D341Med (cell line): ENCODE measurements at places on chromosomes 7 and 10.

GRCh38 chr7:121081327-121081936, 92.9 kb downstream of the CPED1 start:
- peak; percentile 32 for DNase-seq

GRCh38 chr7:132515181-132515580, 61.1 kb downstream of the PLXNA4 start:
- DNase-seq: no peak

GRCh38 chr10:70544431-70545340, 57.9 kb downstream of the PRF1 start:
- no peak for DNase-seq

GRCh38 chr7:20219446-20220292, 2.5 kb upstream of the MACC1 start:
- DNase-seq: no peak

GRCh38 chr7:132760866-132761265, 184.6 kb upstream of the PLXNA4 start:
- DNase-seq: no peak

DNA sequence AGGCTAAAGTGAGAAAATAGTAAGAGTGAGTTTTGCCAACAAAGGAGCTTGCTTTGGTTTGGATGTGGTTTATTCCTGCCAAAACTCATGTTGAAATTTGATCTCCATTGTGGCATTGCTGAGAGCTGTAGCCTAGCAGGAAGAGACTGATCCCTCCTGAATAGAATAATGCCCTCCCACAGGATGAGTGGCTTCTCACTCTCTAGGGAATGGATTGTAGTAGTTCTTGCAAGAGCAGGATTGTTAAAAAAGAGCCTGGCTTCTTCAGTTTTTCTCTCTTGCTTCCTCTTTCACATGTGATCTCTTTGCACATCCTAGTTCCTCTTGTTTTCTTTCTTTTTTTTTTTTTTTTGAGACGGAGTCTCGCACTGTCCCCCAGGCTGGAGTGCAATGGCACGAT, 34.4 kb downstream of the ASAH2 start:
- no peak for DNase-seq

DNA sequence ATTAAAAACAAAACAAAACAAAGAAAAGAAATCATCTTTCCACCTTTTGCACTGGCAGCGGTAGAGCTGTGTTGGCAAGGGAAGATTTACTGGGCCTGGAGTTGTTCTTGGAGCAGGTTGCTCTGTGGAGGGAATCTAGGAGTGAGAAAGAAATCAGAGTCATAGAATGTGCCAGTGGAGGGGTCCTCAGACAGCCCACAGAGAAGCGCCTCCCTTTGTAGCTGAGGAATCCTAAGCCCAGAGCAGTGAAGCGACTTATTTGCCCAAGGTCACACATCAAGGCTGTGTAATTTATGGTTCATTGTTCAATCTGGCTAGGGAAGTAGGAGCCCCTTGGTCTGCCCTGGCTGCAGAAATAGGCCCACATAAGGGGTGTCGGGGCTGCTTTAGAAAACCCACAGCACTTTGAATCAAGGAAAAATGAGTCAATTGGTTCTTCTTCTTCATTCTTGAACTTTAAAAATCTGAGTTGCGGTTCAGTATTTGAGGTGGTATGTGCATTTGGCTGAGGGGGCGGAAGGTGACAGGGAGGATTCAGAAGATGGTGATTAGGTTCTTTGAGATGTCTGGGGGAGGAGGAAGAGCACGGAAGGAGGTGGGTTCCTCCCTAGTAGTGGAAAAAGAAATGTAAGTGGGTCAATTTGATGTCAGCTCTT, 253.7 kb downstream of the PTEN start:
- DNase-seq: no peak

GRCh38 chr10:103562383-103562782, 68.9 kb downstream of the NEURL1 start:
- DNase-seq: no peak

- peak; percentile 48 for DNase-seq
Observed at GRCh38 chr10:132163278-132163765, 23.4 kb upstream of the DPYSL4 start.
